ENCODE measurements at places on chromosomes 6 and 20.

DNA sequence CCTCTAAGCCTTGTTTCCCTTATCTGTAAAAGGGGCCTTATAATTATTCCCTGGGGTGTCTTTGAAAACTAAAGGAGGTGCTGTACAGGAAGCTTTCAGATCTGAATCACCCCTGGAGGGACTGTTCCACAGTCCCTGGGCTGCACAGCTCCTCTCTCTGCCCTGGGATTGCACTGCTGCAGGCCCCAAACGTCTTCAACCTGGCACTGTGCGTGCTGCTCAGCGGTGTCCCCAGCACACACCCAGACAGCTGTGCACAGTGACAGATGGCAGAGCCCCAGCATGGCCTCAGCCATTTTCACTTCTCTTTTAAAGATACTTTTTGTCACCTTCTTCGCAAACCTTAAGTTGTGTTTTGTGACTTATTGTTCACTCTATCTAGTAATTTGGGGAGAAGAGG, 50.7 kb upstream of the INSM1 start:
- no peak for DNase-seq
- no peak overlapping the region for H3K4me3 ChIP-seq
- no peak overlapping the region for H3K27ac ChIP-seq

GRCh38 chr20:4812641-4813075, 90.9 kb downstream of the PRND start:
- no peak for DNase-seq
- peaks cover 15% of the 10 kb centered on the region for H3K4me1 ChIP-seq
- no peaks in the 10 kb centered on the region for H3K27me3 ChIP-seq

- H3K4me3 ChIP-seq: no peak overlapping the region
- no peak overlapping the region for H3K27ac ChIP-seq
- H3K4me1 ChIP-seq: peaks cover 22% of the 10 kb centered on the region
- peaks cover 17% of the 10 kb centered on the region for H3K36me3 ChIP-seq
- no peaks in the 10 kb centered on the region for H3K27me3 ChIP-seq
Observed at GRCh38 chr20:62898970-62899632, 27.2 kb downstream of the DIDO1 start.

DNA sequence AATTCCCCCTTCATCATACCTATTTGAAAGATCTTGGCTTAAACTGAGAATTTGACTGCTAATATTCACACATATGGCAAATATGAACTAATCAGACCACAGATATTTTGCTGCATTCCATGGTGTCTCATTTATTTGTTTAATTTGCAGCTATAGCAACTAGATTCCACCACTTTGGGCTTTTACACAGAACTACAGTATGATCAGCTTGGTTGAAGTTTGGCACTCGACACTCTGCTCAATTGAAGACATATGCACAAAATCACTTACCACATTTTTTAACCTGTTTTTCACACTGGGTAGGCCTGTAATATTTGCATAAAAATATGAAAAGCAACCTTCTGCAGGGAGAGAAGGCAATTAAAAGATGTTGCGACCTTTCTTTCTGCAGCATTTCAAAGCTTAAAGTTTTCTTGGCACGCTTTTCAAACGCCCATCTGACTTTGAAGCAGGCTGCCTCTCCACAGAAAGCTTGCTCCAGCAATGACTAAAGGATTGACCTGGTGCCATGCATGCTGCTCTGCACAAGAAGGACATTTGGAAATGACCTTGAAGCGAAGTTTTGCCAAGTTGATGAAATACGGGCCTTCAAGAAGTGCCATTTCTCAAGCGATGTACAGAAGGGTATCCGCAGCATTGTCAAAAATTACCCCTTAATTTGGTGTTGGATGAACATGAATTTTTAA, 126.7 kb downstream of the AIG1 start:
- no peaks in the 10 kb centered on the region for H3K27me3 ChIP-seq
- no peak overlapping the region for H3K27ac ChIP-seq
- DNase-seq: no peak
- H3K4me3 ChIP-seq: no peak overlapping the region

- H3K4me1 ChIP-seq: no peaks in the 10 kb centered on the region
- H3K27me3 ChIP-seq: no peaks in the 10 kb centered on the region
- DNase-seq: no peak
- H3K4me3 ChIP-seq: no peak overlapping the region
Observed at GRCh38 chr20:8515810-8516435, 383.9 kb downstream of the PLCB1 start.

GRCh38 chr6:24910961-24911725, 24.6 kb downstream of the RIPOR2 start:
- peak overlapping the region; percentile 43 for H3K4me3 ChIP-seq
- no peaks in the 10 kb centered on the region for H3K36me3 ChIP-seq
- peaks cover 4% of the 10 kb centered on the region for H3K27me3 ChIP-seq
- H3K4me1 ChIP-seq: peaks cover 11% of the 10 kb centered on the region
- peak overlapping the region; percentile 67 for H3K27ac ChIP-seq

DNA sequence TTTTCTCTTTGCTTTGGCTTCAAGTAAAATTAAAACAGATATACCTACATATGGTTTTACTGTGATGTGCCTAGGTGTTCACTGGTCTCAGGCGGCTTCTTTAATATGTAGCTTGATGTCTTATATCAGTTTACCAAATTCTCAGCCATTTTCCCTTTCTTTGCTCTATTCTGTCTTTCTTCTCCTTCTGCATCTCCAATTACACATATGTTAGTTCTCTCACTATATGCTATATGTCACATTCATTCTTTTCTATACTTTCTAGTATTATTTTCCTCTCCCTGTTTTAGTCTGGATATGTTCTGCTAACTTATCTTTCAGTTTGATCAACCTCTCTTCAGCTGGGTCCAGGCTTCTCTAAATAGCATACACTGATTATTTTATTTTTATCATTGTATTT, 14.4 kb upstream of the WFDC8 start:
- peaks cover 55% of the 10 kb centered on the region for H3K27me3 ChIP-seq
- no peaks in the 10 kb centered on the region for H3K4me1 ChIP-seq
- H3K36me3 ChIP-seq: no peaks in the 10 kb centered on the region
- H3K27ac ChIP-seq: no peak overlapping the region
- no peak for DNase-seq
- no peak overlapping the region for H3K4me3 ChIP-seq

DNA sequence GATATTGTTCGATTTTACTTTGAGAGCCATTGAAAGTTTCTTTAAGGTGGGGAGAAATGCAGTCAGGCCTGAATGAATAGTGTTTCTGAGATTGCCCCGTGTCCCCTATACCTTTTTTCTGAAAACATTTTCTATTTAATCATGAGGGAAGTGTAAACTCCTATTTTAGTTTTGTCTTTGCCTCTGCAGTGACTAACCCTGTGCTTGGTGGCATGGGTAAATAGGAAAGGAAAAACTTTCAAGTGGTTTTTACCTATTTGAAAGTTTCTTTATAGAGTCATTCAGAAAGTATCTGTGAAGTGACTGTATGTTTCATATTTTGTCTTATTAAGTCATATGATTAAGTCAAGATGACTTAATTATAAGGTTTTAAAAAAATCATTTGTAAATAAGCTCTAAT, 14.5 kb downstream of the SNRNP48 start:
- H3K27ac ChIP-seq: no peak overlapping the region
- no peak overlapping the region for H3K4me3 ChIP-seq
- no peaks in the 10 kb centered on the region for H3K4me1 ChIP-seq
- no peaks in the 10 kb centered on the region for H3K27me3 ChIP-seq
- peaks cover 100% of the 10 kb centered on the region for H3K36me3 ChIP-seq

- no peaks in the 10 kb centered on the region for H3K4me1 ChIP-seq
- no peaks in the 10 kb centered on the region for H3K36me3 ChIP-seq
- no peak overlapping the region for H3K27ac ChIP-seq
Observed at GRCh38 chr20:49999329-49999728, 16.5 kb downstream of the SNAI1 start.

- H3K27ac ChIP-seq: no peak overlapping the region
- no peaks in the 10 kb centered on the region for H3K36me3 ChIP-seq
- no peak overlapping the region for H3K4me3 ChIP-seq
- H3K4me1 ChIP-seq: no peaks in the 10 kb centered on the region
Observed at GRCh38 chr6:143966312-143966711, 41.7 kb downstream of the PLAGL1 start.

- H3K4me3 ChIP-seq: no peak overlapping the region
- peaks cover 9% of the 10 kb centered on the region for H3K36me3 ChIP-seq
- no peak for DNase-seq
- peak overlapping the region; percentile 49 for H3K27ac ChIP-seq
Observed at GRCh38 chr6:106516616-106517015, 112.7 kb downstream of the RTN4IP1 start.

GRCh38 chr6:21808551-21809242, 215.1 kb downstream of the SOX4 start:
- no peaks in the 10 kb centered on the region for H3K36me3 ChIP-seq
- H3K4me1 ChIP-seq: peaks cover 21% of the 10 kb centered on the region
- H3K27me3 ChIP-seq: no peaks in the 10 kb centered on the region
- no peak for DNase-seq
- H3K4me3 ChIP-seq: no peak overlapping the region

DNA sequence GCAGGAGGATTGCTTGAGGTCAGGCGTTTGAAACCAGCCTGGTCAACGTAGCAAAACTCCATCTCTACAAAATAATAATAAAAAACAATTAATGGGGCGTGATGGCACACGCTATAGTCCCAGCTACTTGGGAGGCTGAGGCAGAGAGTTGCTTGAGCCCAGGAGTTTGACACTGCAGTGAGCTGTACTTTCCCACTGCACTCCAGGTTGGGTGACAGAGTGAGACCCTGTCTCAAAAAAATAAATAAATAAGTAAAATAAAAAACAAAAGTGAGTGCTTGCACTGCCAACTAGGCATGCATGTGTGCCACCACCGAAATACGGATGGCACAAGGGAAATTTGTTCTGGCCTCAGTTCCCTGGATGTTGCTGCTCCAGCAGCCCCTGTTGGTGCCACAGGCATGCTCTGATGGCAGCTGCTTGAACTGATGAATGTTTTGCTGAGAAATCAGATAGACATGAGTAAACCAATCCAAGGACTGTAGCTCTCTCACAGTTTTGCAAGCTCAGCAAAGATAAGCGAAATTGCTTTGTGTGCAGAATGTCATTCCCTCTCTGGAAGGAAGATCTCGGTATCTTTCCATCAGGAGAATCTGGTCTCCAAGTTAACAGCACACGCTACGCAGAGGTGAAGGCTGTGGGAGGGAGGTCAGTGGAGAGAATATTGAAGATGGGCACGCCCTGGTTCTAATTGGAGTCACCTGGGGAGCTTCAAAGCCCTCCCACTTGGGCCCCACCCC, 188.0 kb upstream of the SLC24A3 start:
- peaks cover 15% of the 10 kb centered on the region for H3K4me1 ChIP-seq
- H3K27ac ChIP-seq: no peak overlapping the region
- H3K36me3 ChIP-seq: no peaks in the 10 kb centered on the region
- no peaks in the 10 kb centered on the region for H3K27me3 ChIP-seq
- no peak overlapping the region for H3K4me3 ChIP-seq

GRCh38 chr6:118509009-118509617, 39.0 kb upstream of the PLN start:
- H3K27ac ChIP-seq: no peak overlapping the region
- H3K36me3 ChIP-seq: no peaks in the 10 kb centered on the region
- H3K27me3 ChIP-seq: no peaks in the 10 kb centered on the region
- H3K4me1 ChIP-seq: no peaks in the 10 kb centered on the region
- no peak overlapping the region for H3K4me3 ChIP-seq

DNA sequence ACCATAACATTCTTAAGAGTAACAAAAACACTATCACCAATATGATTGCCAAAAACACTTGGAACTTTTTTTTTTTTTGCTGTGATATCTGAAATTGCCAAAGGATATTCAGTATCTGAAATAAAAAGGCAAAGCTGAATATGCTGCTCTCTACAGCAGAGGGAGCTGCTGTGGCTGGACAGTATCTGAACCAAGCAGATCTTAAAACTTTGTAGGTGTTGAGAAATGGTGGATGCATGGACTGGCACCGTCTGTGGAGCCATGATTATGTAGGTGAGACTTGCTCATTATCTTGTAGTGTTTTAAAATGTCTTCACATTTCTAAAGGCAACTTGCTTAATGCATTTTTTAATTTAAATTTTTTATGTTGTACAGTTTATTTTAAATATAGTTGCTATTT, 9.2 kb downstream of the PDCD2 start:
- H3K27me3 ChIP-seq: no peaks in the 10 kb centered on the region
- H3K27ac ChIP-seq: no peak overlapping the region
- peaks cover 3% of the 10 kb centered on the region for H3K36me3 ChIP-seq
- no peak overlapping the region for H3K4me3 ChIP-seq
- DNase-seq: no peak

DNA sequence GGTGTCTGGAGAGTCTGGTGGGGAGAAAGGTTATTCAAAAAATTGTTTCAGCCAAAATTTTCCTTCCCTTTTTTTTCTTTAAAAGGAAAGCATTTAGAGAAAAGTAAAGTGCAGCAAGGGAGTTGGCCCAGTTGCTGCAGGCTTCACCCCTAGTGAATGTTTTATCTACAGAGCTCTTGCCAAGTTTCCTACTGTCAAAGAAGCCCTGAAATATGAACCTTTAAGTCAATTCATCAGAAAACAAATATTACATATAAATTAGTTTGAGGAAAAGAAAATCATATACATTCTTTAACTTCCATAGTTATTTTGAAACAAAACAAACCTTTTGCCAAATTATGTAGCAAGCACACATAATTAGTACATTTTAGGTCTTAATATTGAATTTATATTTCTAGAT, 25.0 kb upstream of the HMGCLL1 start:
- no peak for DNase-seq
- H3K36me3 ChIP-seq: no peaks in the 10 kb centered on the region
- H3K27me3 ChIP-seq: no peaks in the 10 kb centered on the region
- no peaks in the 10 kb centered on the region for H3K4me1 ChIP-seq

DNA sequence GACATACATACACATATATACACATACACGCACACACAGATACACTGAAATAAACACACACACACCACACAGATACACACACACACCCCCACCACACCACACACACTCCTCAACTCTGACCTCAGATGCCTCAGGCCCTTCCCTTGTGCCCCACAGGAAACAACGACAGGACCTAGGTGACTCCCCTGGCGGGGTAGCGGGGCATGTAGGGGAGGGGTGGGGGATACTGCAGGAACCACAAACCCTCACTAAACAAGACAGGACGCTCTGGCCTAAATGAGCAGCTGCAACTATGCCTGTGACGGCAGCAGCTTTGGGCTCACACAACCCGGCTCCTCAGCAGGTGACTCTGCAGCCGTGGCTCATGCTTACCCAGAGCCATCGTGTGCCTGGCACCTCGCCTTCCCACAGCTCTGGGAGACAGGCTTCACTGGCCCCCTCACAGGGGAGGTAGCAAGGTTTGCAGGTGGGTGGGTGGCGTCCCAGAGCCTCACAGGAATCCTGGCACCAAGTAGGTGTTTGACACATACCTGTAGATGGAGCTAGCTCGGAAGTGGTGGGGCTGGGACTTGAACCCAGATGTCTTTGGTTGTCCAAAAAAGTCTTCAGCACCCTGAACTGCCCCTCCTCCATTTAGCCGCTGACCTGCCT, 100.8 kb downstream of the GRM4 start:
- DNase-seq: no peak
- no peak overlapping the region for H3K27ac ChIP-seq
- H3K4me1 ChIP-seq: no peaks in the 10 kb centered on the region
- H3K4me3 ChIP-seq: no peak overlapping the region
- H3K27me3 ChIP-seq: peaks cover 56% of the 10 kb centered on the region

GRCh38 chr6:156080371-156080770, 624.7 kb upstream of the NOX3 start:
- no peak overlapping the region for H3K4me3 ChIP-seq
- no peaks in the 10 kb centered on the region for H3K27me3 ChIP-seq
- no peaks in the 10 kb centered on the region for H3K36me3 ChIP-seq
- no peak overlapping the region for H3K27ac ChIP-seq
- DNase-seq: no peak
- no peaks in the 10 kb centered on the region for H3K4me1 ChIP-seq

All from esophagus squamous epithelium (tissue), 5 donors.